Activated CD4-positive, alpha-beta T cell treated with anti-CD3 and anti-CD28 coated beads, Interleukin-2, amount 10 ng/mL, durations not matched to agents 7 days and 5 days (primary cell): ENCODE measurements at places on chromosomes 5 and 9. TPM values are rescaled to one million over a fixed set of nuclear protein-coding genes. Genes with fewer than 3 reads are reported as not detected.

DNA sequence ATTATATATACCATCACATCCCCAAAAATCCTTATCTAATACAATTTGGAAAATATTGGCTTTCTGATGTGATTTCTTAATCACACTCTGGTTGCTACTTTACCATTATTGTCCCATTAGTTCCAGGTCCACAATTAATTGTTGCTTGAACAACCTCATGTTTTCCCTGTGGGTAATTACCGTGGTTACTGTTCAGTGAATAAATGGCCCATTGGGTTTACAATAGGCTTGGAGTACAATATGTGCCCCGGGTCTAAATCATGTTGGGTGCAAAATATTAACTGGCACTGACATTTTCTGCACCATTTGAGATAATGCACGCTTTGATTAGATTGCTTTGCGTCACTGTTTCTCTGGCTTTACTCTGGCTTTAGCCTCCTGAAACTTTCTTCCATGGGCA, 163.7 kb downstream of the GABBR2 start:
- H3K4me1 ChIP-seq = peaks cover 2% of the 10 kb centered on the region
- no peak overlapping the region for H3K4me3 ChIP-seq
- no peak for DNase-seq
- no peaks in the 10 kb centered on the region for H3K36me3 ChIP-seq
- H3K27me3 ChIP-seq = peaks cover 35% of the 10 kb centered on the region

- H3K27me3 ChIP-seq = no peaks in the 10 kb centered on the region
- H3K4me3 ChIP-seq = no peak overlapping the region
- DNase-seq = no peak
- no peaks in the 10 kb centered on the region for H3K36me3 ChIP-seq
Measured at GRCh38 chr9:113973963-113974413, 97.9 kb downstream of the ZNF618 start.

GRCh38 chr5:129770024-129770820, 22.3 kb downstream of the MINAR2 start:
- H3K36me3 ChIP-seq = no peaks in the 10 kb centered on the region
- no peak for DNase-seq
- no peaks in the 10 kb centered on the region for H3K4me1 ChIP-seq
- no peak overlapping the region for H3K4me3 ChIP-seq

GRCh38 chr5:16427587-16427986, 38.0 kb downstream of the ZNF622 start:
- no peak for DNase-seq
- H3K4me1 ChIP-seq = no peaks in the 10 kb centered on the region
- H3K27ac ChIP-seq = no peak overlapping the region
- no peaks in the 10 kb centered on the region for H3K36me3 ChIP-seq
- peaks cover 3% of the 10 kb centered on the region for H3K27me3 ChIP-seq

The SPATA31A3 gene
- total RNA-seq = not detected

DNA sequence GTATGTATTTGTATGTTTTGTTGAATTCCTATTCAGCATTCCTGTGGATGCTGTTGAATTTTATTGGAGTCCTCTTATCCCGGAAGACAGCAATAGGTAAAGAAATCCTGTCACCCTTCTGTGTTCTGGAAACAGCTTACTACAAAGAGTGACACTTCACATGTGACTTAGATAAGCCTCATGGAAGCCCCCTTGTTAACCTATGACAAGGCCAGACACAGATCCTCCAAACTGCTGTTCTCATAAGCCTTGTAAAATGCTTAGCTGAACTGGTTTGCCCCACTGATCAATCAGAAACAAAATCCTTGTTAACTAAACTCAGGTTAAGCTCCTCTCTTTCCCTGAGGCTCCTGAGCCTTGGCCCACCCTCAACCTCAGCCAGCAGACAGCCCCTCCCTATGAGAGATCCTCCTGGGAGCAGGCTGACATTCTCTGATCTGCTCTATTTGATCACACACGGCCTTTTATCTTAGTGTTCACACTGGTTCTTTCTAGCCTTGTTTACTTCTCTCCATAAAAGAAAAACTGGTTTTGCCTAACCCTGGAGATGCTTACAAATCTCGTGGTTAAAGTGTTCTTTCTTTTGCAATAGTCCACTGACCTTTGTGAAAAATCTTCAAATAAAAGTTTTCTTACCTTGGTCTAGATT, 29.4 kb upstream of the ATP6V1G1 start:
- H3K27ac ChIP-seq = peak overlapping the region; percentile 1
- H3K4me1 ChIP-seq = no peaks in the 10 kb centered on the region
- H3K36me3 ChIP-seq = no peaks in the 10 kb centered on the region

- no peaks in the 10 kb centered on the region for H3K36me3 ChIP-seq
- no peaks in the 10 kb centered on the region for H3K4me1 ChIP-seq
Measured at GRCh38 chr9:117737721-117738226, 33.6 kb downstream of the TLR4 start.

DNA sequence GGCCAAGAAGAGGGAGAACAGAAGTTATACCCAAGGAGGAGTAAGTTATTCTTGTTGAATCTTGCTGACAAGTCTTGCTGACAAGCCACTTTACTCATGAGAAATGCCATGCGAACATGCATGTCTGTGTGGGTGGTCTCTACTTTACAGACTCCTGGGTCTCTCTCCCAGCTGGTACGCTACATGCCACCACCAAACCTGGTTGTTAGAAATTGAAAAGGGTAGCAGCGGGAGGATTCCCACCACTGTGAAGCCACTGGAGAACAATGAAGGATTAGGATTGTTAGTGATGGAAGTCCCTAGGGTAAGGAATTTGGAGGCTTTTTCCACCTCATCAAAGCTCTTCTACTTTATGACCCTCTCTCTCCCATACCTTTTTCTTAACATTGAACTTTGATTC, 53.6 kb upstream of the GABRB2 start:
- H3K4me3 ChIP-seq = no peak overlapping the region
- no peaks in the 10 kb centered on the region for H3K36me3 ChIP-seq
- H3K27me3 ChIP-seq = no peaks in the 10 kb centered on the region
- no peak overlapping the region for H3K27ac ChIP-seq

The NUTM2F gene
- not detected for total RNA-seq

- no peak for DNase-seq
- no peak overlapping the region for H3K4me3 ChIP-seq
- peaks cover 19% of the 10 kb centered on the region for H3K4me1 ChIP-seq
- no peak overlapping the region for H3K27ac ChIP-seq
- no peaks in the 10 kb centered on the region for H3K27me3 ChIP-seq
- no peaks in the 10 kb centered on the region for H3K36me3 ChIP-seq
Measured at GRCh38 chr5:5418764-5419163, 3.7 kb upstream of the ICE1 start.

DNA sequence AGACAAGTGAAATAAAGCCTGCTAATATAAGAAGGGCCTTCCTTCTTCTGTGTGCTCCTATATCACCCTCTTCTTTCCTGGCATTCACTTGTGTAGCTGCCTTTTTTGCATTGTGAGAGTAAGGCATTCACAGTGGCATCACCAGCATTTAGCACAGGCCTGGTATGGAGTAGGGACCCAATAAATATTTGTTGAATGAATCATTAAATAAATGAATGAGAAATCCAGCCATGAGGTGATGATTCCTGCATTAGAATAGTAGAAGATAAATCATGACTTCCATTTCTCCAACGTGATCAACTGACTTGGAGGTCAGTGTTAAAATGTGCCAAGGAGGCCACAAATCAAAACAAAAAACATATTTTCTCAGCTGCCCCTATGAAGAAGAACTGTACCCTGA, 3.9 kb downstream of the PLPPR1 start:
- peaks cover 35% of the 10 kb centered on the region for H3K27me3 ChIP-seq
- DNase-seq = no peak
- no peaks in the 10 kb centered on the region for H3K4me1 ChIP-seq

- no peaks in the 10 kb centered on the region for H3K36me3 ChIP-seq
- H3K27ac ChIP-seq = no peak overlapping the region
- DNase-seq = no peak
- H3K4me3 ChIP-seq = no peak overlapping the region
Measured at GRCh38 chr9:982394-983230, 6.2 kb downstream of the DMRT3 start.

The CD74 gene
- 507 TPM for total RNA-seq

DNA sequence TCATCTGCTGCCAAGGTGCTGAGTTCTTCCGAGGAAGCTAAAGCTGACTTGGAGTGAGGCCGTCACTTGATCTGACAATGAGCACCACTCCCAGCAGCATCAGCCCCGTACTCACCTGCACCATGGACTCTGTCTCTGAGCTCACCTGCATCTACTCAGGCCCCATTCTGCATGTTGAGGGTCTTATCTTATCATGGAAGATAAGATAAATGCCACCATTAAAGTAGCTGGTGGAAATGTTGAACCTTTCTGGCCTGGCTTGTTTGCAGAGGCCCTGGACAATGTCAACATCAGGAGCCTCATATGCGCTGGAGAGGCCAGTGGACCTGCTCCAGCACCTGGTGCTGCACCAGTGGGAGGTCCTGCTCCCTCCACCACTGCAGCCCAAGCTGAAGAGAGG, 35.0 kb upstream of the HMGCS1 start:
- peaks cover 20% of the 10 kb centered on the region for H3K27me3 ChIP-seq
- no peaks in the 10 kb centered on the region for H3K36me3 ChIP-seq
- H3K27ac ChIP-seq = no peak overlapping the region
- DNase-seq = no peak
- H3K4me1 ChIP-seq = no peaks in the 10 kb centered on the region
- no peak overlapping the region for H3K4me3 ChIP-seq

DNA sequence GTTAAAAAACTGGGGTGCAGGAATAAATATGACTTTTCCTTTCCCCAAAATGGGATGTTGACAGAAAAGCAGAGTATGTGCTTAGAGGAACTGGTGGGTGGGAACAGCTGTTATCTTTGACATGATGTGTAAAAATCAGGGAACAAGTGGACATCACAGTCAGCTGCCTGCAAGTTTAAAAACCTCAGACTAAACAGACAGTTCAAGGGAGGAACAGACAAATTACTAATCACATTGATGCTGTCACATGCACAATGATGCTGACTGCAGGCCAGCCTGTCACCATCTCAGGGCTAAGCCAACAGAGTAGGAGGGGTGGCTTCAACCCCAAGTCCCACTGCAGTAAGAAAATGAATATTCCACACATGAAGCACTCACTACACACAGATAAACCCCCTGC, 38.2 kb upstream of the UBAP2 start:
- no peak overlapping the region for H3K4me3 ChIP-seq
- H3K27ac ChIP-seq = no peak overlapping the region

The ANXA2R gene
- total RNA-seq = 29.5 TPM

The REEP2 gene
- total RNA-seq = 0.77 TPM

- peaks cover 11% of the 10 kb centered on the region for H3K27me3 ChIP-seq
- H3K36me3 ChIP-seq = no peaks in the 10 kb centered on the region
- no peaks in the 10 kb centered on the region for H3K4me1 ChIP-seq
- H3K4me3 ChIP-seq = no peak overlapping the region
- no peak overlapping the region for H3K27ac ChIP-seq
Measured at GRCh38 chr9:122526602-122527001, 491 bp downstream of the OR1N1 start.

The PCDHA4 gene
- not detected for total RNA-seq

DNA sequence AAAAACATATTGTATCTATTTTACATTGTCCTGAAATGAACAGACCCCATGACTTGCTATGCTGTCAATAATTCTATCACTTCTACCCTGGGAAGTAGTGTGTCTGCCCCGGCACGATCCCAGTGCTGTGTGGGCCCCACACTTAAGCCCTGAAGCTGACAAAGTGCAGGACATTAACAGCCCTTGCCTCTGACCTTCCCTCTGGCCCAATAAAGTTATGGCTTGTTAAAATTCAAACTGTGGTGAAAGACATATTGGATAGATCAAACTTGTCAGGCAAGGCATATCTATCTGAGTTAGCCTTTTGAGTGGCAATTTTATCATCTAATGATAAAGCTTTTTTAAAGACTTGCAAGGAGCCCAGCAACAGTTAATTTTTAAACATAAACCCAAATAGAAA, 229.2 kb downstream of the SPOCK1 start:
- DNase-seq = no peak
- peaks cover 7% of the 10 kb centered on the region for H3K27me3 ChIP-seq
- H3K27ac ChIP-seq = no peak overlapping the region

DNA sequence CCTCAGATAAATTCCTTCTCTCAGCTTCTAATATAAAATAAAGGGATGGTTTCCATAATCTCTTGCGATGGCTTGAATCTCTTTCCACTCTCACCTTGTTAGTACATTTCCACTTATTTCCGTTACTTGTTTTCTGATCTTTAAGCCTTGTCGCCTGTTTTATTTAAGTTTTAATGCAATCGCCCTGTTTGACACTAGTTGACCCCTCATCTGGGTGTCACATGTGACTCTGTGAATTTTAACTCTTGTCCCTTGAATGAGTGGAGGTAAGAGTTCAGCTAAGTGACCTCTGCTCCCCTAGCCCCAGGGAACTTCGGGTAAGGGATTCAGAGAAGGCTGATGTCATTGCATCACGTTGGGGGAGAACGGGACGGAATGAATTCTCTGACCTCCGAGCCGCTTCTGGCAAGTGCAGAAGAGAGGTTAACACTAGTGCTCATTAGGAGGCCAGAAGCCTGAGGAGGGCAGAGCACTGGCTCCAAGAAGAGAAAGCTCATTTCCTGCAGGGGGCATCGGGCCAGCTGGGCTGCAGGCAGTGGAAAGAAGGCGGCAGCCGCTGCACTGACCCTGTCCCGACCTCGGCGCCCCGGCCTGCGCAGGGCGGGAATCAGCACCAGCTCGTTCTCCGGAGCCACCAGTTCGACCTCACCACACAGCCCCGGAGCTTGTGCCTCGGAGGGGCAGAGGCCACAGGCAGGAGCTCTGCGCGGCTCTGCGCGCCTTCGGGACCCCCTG, 569 bp downstream of the HINT2 start:
- H3K4me3 ChIP-seq = peak overlapping the region; percentile 86
- DNase-seq = peak; percentile 50
- H3K4me1 ChIP-seq = peaks cover 43% of the 10 kb centered on the region
- peaks cover 13% of the 10 kb centered on the region for H3K27me3 ChIP-seq

DNA sequence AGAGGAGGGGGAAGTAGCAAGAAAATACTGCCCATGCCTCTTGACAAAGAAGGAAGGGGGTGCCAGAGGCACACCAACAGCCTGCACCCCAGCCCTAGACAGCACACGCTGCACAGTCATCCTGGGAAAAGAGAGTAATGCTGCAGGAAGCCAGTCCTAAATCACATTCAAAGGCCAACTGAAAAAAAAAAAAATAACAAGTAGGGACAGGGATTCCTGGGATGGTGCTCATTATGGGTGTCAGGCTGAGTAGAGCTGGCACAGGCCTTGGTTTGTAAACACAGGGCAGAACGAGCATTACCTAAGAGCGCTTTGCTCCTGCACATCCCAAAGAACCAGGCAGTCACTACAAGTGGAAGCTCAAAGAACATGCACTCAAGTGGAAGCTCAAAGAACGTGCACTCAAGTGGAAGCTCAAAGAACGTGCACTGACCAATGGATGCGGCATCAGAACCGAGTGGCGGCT, 7.8 kb downstream of the RAPGEF1 start:
- peaks cover 37% of the 10 kb centered on the region for H3K36me3 ChIP-seq
- no peaks in the 10 kb centered on the region for H3K27me3 ChIP-seq
- H3K4me3 ChIP-seq = peak overlapping the region; percentile 75
- H3K4me1 ChIP-seq = peaks cover 94% of the 10 kb centered on the region
- H3K27ac ChIP-seq = peak overlapping the region; percentile 98

- no peak overlapping the region for H3K27ac ChIP-seq
- H3K4me3 ChIP-seq = no peak overlapping the region
- H3K27me3 ChIP-seq = no peaks in the 10 kb centered on the region
- DNase-seq = no peak
- H3K36me3 ChIP-seq = peaks cover 3% of the 10 kb centered on the region
- no peaks in the 10 kb centered on the region for H3K4me1 ChIP-seq
Measured at GRCh38 chr5:79529110-79529509, 15.2 kb upstream of the HOMER1 start.

The SELENOP gene
- total RNA-seq = not detected
